ENCODE measurements at places on chromosomes 16 and 17.

DNA sequence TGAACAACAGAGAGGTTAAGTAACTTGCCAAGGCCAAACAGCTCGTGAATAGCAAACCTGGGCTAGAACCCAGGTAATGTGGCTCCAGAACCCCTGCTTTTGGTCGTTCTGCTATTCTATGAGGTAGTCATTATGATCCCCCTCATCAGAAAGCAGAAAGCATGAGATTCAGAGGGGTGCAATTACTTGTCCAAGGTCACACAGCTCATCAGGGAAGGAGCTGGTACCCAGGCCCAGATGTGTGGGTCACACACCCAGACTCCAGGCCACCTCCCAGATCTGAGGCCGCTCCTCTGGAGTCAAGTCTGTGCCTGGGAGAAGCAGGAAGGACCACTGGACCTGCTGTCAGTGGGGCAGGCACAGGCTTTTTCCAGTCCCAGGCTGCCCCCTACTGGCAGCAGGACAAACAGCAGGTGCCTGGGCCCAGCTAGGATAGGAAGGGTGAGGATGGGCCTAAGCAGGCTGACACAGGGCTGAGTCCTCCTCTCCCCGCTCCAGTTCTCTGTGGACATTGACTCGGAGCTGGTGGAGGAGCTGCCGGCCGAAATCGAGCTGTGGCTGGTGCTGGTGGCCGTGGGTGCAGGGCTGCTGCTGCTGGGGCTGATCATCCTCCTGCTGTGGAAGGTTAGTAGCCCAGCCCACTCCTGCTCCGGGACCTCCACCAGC is 7.8 kb upstream of the PDK2 start:
- DNase-seq, result peak; percentile 56

GRCh38 chr17:80482555-80483308 is 6.3 kb upstream of the NPTX1 start:
- no peak for DNase-seq

GRCh38 chr16:4272114-4272956 is 488 bp downstream of the TFAP4 start:
- peak; percentile 26 for DNase-seq

GRCh38 chr17:41785859-41786226 is 668 bp downstream of the JUP start:
- DNase-seq, result no peak

GRCh38 chr17:51805765-51806164 is 352.7 kb downstream of the CA10 start:
- no peak for DNase-seq

- no peak for DNase-seq
Observed at GRCh38 chr17:39187152-39187830, 10.2 kb downstream of the CACNB1 start.

GRCh38 chr17:27217631-27218030 is 76.3 kb upstream of the WSB1 start:
- DNase-seq, result no peak

GRCh38 chr17:82157046-82158035 is 55.3 kb downstream of the CCDC57 start:
- DNase-seq, result no peak

DNA sequence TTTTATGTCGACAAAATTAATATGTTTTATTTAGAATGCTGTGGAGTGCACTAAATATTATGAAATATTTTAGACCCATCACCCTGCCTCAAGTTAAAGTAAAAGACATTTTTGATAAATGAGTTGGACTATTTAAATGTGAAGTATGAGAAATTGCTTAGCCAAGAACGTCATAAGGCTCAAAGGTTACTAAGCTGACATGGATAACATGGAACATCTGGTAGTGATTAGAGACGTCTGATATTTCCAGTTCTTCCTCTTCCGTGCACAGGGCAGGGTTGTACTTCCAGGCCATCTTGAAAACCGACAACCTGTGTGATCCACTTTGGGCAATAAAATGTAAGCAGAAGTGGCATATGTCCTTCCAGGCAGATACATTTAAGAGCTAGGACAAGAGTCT is 7.2 kb upstream of the CCL8 start:
- no peak for DNase-seq

GRCh38 chr16:84098939-84099338 is 17.8 kb downstream of the MBTPS1 start:
- DNase-seq, result no peak

Data from DMS 273 treated with DMSO at 0.1 percent for 48 hours (cell line).